ENCODE measurements at places on chromosomes 16 and 17.

DNA sequence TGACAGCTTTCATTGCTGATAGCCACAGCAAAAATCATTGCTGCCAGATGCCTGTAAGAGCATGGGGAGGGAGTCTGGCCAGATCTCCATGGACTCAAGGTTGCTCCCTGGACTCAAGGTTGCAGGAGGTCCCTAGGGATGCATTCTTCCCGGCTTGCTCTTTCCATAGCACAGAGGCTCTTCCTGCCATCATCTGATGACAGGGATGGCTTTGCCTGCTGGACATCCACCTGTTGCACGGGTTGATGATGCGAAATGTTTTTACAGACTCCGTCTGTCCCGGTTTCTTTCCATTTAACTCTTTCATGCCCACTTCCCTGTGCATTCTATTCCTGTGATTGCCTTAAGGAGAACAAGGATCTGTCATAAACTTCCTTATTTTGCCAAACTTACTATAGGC lies 115.6 kb upstream of the HSBP1 start:
- no peak for DNase-seq

DNA sequence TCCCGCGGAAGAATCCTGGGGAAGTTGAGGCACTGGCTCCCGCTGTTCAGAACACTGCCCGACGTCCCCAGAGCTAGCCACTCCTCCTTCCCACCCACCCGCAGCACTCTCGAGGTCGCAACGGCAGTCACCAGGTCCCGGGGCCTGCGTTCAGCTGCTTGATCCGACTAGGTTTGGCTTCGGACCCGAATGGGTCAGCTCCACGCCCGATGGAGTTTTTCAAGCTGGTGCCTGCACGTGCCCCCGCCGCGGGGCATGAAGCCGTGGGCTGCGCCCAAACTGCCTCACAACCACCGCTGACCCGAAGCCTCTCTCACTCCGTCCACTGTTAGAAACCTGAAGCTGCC lies 12.4 kb upstream of the ODF4 start:
- DNase-seq: no peak

GRCh38 chr16:57866529-57866918 lies 64.2 kb upstream of the KIFC3 start:
- no peak for DNase-seq

DNA sequence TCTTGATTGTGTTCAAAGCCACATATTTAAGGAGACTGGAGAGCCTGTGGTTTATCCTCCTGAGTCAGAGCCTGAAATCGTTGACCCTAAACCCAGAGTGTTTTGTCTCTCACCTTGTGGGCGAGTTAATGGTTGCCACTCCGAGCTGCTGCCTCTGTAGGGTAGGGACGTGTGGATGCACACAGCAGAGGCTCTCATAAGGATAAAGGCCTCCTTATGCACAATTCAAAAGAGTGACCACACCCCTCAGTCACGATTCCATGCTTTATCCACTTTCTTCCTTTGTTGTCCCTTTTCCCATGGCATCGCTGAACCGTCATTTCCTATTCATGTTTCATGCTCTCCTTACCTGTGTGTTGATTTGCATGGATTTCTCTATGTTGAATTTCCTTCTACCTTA lies 805.0 kb upstream of the RBFOX1 start:
- DNase-seq: no peak

GRCh38 chr16:57611181-57611580 lies 17.2 kb upstream of the ADGRG1 start:
- DNase-seq: no peak

DNA sequence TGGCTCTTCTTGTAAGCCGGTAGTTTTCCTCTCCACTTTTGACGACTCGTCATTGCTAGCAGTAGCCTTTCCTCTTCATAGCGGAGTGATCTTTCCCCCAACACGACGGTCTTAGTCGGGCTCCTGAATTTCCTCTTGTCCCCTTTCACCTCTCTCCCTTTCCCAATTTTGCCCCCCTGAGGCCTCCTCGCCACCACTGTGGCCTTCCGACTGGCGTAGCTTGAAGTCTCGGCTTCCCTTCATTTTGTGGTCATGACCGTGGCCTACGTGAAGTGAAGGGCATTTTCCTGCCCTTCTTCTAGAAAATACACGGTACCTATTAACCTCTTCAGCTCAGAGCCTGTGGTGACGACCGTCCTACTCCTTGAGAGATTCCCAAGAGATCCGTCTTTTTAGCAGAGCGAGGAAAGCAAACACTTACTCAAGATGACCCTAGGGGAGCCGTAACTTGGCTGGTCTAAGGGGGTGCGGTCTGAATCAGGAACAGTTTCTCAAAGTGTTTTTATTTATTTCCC lies 787 bp downstream of the PRKAR1A start:
- peak; percentile 55 for DNase-seq

GRCh38 chr16:69762814-69763598 lies 874 bp downstream of the WWP2 start:
- DNase-seq: no peak

GRCh38 chr16:48165961-48166578 lies 10.3 kb upstream of the ABCC12 start:
- no peak for DNase-seq

GRCh38 chr17:39867084-39867879 lies 720 bp upstream of the ZPBP2 start:
- no peak for DNase-seq

- DNase-seq: no peak
These were observed 56.0 kb downstream of the CYB561 start for GRCh38 chr17:63390090-63390489.

GRCh38 chr17:7887038-7887481 lies 1.5 kb upstream of the CHD3 start:
- DNase-seq: no peak

DNA sequence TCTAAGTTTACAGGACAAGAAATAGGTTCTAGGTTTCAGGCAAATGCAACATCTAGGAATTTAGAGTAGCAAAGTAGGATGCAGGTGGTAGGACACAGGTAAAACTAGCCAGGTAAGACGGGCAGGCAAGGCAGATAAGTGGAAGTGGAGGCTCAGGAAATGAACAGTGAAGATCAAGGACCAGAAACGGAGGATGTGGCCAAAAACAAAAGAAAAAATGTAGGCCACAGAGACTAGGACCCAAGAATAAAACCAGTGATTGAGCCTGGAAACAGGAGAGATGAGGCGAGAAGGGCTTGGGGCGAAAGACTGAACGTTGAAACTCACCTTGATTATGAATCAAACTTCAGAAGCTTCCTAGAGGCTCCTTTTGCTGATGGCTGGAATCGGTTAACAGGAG lies 24.0 kb downstream of the CPSF4L start:
- DNase-seq: no peak

- DNase-seq: no peak
These were observed 16.2 kb downstream of the GLIS2 start for GRCh38 chr16:4332083-4332482.

- no peak for DNase-seq
These were observed 15.1 kb downstream of the FAM117A start for GRCh38 chr17:49748791-49749190.

GRCh38 chr16:84616515-84616914 lies 1.4 kb downstream of the COTL1 start:
- no peak for DNase-seq

GRCh38 chr16:65679785-65680184 lies 557.9 kb upstream of the CDH11 start:
- no peak for DNase-seq

DNA sequence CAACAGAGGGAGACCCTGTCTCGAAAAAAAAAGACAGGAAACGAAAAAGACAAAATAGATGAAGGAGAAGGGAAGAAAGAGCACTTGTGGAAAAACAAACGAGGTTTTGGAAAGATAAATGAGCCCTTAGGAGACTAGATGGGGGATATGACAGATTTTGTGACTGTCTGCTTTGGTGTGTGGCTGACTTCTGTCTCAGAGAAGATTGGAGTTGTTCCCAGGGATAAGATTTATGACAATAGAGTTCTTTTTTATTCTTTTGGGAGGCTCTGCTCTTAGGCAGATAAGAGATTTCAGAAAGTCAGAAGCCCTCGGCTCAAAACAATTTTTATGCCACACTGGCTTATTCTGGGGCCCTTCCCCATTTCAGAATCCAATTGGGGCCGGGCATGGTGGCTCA lies 73.9 kb upstream of the ATF7IP2 start:
- no peak for DNase-seq

DNA sequence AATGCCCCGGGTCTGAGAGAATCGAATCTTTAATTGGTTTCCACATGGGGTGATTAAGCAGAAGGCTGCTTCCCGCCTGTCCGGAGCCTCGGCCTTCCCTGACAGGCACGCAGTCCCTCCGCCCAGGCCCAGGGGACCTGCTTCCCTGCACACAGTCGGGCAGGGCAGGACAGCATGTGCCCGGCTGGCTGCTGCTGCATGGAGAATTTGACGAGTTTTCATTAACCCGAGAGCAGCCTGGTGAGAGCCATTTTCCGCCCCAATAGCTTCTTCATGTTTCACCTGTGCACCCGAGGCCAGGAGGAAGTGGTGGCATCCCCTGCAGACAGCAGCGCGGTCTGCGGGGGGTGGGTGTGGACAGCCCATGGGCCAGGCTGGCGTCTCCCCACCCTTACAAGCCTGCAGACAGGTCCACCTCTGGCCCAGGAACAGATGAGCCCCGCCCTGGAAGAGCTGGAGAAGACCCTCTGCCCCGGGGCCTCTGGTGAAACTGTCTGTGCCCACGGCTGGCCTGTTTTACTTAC lies 67.0 kb downstream of the KLHDC4 start:
- DNase-seq: no peak

DNA sequence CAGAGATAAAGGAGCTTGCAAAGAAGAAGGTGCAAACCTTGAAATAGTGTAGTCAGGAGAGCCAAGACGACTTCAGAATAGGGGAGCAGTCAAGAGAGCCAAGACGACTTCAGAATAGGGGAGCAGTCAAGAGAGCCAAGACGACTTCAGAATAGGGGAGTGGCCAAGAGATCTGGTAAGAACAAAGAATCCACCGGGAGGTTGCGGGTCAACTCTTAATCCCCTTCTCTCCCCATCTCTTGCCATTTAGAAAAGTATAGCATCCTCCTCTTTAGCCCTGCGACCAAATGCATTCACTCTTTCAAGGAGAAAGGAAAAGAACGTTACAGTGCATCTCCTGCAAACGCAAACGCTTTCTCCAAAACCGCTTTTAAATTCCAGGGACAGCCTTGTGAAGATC lies 713 bp downstream of the KNOP1 start:
- no peak for DNase-seq

GRCh38 chr17:61822326-61823285 lies 40.7 kb downstream of the BRIP1 start:
- DNase-seq: no peak

- DNase-seq: no peak
These were observed 4.4 kb downstream of the UBALD1 start for GRCh38 chr16:4610011-4611005.

GRCh38 chr16:5393070-5393469 lies 295.5 kb upstream of the EEF2KMT start:
- no peak for DNase-seq

GRCh38 chr17:3635474-3636153 lies 436 bp downstream of the SHPK start:
- no peak for DNase-seq

All from skin of body (tissue), 3 donors.